Activated naive CD4-positive, alpha-beta T cell treated with anti-CD3 and anti-CD28 coated beads, Interleukin-2, amount 50 U/mL, for 16 hours (primary cell): ENCODE measurements at places on chromosomes 6 and 20.

- no peak for DNase-seq
These were observed 212.1 kb downstream of the WDR27 start for GRCh38 chr6:169489563-169490245.

- DNase-seq: no peak
These were observed 16.3 kb downstream of the RRBP1 start for GRCh38 chr20:17665756-17666155.

DNA sequence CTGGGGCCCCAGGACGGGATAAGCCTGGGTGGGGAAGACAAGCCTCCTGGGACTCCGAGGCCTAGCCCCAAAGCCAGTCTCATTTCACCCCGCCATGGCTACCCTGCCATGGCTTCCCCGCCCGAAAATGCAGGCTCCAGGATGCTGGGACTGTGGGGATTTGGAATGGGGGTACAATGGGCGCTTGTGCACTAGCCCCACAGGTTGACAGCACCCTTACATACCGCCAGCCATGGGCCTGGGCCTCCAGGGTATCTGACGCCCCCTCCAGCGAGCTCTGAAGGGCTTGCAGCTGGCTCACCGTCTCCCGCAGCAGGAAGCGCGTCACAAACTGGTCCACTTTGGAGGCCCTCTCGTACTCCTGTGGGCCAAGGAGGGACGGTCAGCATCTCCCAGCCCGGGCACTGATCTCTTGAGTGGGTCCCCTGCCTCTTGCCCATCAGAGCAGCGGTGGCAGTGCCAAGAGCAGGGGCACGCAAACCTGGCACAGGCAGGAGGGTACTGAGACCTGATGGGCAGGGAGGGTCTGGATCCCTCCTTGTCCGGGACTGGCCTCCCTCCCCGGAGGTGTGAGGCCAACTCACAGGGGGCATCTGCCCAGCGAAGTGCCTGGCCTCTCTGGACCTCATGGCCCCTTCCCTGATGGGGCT is 2.0 kb upstream of the C20orf144 start:
- no peak for DNase-seq

DNA sequence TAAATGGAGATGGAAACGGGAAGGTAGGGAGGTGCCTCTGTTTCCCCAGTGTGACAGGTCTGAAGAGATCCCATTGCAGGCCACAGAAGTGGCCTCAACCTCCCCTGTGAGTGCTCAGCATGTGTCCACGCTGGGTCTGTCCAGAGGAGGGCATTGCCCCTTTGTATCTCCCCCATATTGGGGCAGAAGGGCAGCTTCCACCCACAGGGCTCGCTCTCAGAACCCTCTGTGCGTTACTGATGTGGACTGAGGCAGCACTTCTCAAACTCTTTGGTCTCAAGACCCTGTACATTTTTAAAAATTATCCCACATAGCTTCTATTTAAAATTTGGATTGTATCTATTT is 22.0 kb downstream of the ARFGEF3 start:
- DNase-seq: no peak

DNA sequence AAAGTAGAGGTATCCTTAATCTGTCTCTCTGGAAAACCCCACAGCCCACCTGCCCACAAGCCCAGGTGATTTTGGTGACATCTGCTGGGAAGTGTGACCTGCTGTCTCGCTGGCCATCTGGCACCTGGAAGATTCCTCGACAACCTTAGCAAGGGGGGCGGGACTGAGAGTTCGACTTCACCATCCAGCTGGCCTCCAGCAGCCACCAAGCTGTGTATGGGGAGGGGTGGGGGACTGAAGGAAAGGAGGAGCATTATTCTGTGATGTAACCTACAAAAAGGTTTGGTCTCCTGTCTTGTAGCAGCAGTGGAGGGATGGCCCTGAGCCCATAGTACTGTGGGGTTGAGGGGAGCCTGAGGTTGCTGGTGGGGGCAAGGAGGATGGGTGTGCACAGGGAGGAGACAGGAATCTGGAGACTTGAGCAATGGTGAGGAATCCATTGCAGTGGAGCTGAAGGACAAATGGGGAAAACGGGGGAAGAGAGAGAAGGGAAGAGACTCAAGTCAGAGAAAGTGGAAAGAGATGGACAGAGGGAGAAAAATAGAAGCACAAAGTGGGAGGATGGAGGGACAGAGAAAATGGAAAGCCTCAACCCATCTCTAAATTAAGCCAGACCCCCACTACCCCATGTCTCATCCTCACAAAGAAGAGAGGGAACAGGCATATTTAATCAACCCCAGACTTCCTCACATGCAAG is 4.0 kb downstream of the LY6G6F start:
- DNase-seq: no peak

DNA sequence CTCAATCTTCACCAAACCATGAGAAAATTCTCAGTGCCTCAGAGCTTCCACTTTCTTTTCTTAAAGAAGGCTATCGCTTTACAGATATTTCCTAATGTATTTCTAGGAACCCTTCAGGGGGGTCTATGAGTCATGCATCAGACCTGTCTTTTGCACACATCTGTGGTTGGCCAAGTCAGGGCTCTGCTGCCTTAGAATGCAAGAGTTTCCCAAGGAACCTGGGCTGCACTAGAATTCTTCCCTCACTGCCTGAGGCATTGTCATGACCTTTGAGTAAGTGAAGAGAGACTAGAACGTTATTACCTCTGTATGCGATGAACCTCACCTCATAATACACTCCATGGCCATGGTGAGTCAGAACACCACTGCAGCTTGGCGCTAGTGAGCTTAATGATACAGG is 365.0 kb upstream of the ID4 start:
- DNase-seq: no peak

- DNase-seq: no peak
These were observed 9.4 kb upstream of the ARMC12 start for GRCh38 chr6:35727231-35727934.

DNA sequence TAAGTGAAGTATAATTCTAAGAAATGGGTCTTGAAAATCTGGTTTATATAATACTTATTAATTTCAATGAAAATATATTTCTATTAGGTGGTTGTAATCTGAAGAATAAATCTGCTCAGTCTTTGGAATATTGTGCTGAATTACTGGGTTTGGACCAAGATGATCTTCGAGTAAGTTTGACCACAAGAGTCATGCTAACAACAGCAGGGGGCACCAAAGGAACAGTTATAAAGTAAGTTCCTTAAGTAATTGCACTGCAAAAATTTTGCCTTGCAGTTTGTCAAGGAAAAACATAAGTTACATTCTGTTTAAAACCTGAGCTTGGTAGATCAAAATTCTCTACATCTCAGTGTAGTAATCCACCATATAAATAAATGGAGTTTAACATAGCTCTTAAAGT is 106.0 kb downstream of the MYO6 start:
- no peak for DNase-seq

- no peak for DNase-seq
These were observed 93.4 kb downstream of the THBS2 start for GRCh38 chr6:169160091-169160854.

DNA sequence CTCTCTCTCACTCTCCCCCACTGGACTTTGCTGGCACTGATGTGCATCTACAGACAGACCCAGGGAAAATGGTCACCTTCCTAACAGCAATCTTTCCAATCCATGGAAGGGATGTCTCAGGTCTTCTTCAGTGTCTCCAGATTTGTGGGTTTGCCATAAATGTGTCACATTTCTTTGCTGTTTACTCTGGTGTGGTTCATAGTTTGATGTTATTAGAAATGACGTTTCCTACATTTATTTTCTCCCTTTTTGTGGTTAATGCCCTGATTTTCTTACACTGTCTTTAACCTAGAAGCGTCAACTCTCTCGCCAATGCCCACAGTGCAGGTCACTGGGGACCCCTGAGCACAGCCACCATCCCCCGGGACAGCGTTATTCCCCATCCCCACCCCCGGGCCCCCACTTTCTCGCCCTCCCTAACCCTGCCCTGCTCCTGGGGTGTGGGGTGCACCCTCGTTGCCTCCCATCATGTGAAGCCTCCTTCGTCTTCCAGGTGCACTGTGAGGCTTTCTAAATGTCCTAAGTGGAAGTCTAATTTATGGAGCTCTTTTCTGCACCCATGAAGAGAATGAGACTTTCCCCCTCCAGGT is 86.5 kb downstream of the YTHDF1 start:
- no peak for DNase-seq
